Germinal center (tissue), 1 donor: ENCODE measurements at places on chromosomes 4 and X.

- DNase-seq: no peak
These were observed 10.5 kb downstream of the LGI2 start for GRCh38 chr4:25020236-25020635.

GRCh38 chr4:182307746-182308145, 64.5 kb downstream of the TENM3 start:
- no peak for DNase-seq

DNA sequence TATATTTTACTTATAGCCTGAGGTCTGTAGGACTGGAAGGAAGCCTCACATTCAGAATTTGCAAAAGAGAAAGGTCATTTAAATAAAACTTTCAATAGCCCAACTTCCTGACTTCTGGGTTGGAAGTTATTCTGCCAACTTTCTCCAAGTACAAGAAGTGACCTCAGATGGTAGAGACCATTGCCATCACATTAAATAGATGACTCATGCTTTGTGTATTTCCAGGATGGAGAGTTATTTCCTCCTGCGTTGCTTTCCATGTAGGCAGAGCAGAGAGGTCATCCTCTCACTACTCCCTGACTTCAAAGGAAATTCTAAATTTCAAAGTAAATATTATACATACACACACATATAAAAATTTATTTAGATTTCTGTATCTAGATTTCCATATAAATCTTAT, 73.0 kb upstream of the NR3C2 start:
- DNase-seq: no peak

DNA sequence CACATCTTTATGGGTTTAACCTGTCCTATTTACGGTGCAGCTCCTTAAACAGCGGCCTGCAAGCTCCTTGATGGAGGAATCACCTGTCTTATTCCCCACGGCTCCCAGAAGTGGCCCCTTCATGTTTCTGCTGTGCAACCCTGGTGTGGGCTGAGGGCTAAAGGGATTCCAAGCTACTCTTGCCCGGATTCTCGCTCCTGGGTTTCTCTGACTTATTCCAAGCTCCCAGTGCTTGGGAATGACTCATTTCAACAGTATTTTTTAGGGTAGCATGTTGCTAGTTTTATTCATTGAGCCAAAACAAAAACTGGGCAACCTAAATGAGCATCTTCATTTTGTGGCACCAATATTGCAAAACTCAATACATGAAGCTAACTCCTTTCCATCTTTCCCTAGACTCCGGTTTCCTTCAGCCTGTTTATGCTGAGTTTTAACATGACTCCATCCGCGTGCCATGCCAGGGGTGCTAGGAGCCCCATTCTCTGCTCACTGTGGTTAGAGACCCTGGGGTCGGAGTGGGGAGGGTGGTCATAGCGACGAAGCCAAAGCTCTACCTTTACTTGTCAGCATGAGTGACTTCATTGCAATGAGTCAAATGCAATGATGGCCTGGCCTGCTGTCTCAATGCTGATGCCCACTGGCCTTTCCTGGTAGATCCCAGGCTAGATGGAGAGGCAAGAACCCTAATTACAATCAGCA, 349.7 kb downstream of the NR3C2 start:
- no peak for DNase-seq

DNA sequence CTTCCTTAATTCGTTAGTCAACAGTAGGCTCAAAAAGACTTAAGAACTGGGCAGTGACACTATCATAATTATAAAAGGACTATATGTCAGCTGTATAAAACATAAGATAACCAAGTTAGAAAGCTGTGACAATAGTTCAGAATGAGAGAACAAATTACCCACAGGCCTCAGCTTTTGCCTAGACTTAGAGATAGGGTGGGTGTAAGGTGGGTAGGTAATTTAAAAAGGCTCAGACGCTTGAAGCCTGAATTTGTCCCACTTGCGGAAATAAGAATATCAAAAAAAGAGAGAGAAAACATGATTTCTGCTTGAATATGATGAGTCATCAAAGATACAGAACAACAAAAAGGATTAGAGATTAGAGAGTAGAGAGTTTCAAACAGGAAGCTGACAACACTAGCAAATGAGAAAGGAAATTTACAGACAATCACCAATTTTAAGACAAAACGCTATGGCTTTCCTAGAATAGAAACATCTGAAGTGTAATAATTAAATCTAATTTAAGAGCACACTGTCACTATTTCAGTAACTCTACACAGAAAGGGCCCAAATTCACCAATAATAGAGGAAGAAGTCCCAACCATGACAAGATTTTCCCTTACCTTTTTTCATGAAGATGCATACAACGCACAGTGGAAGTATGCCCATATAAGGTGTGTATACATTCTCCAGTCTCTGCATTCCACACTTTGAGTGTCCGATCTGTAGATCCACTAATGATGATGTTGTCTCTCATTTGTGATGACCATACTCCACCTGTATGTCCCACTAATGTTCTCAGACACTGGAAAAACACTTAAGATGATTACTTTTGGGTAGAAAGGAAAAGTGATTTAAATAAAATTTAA, 208.1 kb downstream of the FBXW7 start:
- no peak for DNase-seq

DNA sequence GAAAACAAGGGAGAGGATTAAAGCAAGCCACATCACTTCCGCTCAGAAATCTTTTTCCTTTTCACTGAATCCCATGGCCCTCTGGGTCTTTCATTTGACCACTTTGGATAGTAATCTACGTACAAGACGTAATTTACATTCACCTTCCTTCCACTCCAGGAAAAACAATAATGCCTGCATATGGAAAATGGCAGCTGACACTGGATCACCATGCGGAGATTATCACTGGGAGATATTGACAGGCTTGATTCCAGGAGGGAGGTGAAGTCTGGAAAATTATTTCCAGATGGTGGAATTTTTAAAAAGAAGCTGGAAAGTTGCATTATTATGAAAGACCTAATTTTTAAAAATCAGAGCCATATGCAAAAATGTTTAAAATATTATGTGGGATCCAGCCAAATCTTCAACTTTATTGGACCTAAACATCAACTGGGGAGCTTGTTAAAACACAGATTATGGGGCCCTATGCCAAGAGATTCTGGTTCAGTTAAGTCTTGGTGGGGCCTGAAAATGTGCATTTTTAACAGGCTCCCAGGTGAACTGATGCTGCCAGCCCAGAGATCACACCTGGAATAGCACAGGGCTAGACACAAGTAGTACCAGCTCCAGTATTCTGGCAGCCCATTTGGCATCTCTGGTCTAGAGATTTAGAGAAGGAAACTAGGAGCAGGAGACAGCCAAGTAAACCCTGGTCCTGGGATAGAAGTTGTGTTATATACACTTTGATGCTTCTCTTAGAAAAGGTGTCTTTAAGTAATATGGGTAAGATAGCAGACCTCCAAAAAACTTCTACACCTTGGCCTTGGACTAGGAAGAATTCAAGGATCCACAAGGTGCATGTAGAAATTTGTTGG, 290.3 kb upstream of the LDB2 start:
- no peak for DNase-seq

DNA sequence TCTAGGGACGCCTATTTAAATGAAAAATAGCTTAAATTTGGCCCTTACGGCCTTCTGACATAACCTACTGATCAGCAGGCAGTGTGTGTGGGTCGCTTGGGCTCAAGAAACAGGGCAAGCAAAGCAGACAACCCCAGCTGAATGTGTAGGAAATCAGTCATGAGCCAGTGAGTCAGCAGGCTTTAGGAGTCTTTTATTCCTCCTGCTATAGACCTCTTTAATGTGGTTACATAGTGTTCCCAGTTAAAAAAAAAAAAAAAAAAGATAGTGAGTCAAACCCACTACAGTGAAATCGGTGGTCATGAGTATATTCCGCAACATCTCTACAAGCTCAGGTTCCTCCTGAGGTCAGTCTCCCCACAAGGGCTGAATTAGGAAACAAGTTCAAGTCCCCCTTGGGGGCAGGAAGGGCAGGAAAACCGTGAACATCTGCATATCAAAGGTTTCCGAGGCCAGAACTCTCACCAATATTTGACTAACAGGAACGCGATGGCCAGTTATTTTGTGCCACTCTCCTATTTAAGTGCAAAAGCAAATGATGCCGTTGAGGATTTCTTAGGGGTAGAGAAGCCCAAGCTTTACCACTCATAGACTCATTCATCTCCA, 32.7 kb downstream of the ACSL1 start:
- no peak for DNase-seq

- DNase-seq: no peak
These were observed 3.5 kb downstream of the AFM start for GRCh38 chr4:73485085-73485484.

- no peak for DNase-seq
These were observed 107.6 kb downstream of the LARP1B start for GRCh38 chr4:128168701-128169100.

- DNase-seq: no peak
These were observed 15.9 kb upstream of the STS start for GRCh38 chrX:7131621-7132020.

DNA sequence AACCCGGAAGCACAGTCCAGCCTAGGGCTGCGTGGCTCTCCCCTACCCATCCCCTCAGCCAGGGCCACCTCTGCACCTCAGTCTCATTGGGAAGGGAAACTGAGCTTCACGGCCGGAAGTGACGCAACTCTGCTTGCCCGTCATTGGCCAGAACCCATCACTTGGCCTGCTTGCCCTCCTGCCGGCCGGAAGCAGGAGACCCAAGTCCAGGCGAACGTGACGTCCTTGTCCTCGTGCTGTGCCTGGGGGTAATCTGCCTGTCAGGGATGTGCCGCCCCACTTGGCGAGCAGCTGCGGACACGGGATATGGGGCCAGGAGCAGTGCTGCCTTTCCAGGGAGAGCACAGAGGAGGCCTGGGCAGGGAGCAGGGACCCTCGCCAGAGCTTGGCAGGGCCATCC, 31.2 kb downstream of the ZFYVE28 start:
- DNase-seq: no peak

- DNase-seq: no peak
These were observed 583.3 kb upstream of the TENM3 start for GRCh38 chr4:181659876-181660275.

- DNase-seq: no peak
These were observed 92.9 kb upstream of the TNIP3 start for GRCh38 chr4:121256887-121257466.

- no peak for DNase-seq
These were observed 110.3 kb downstream of the AREG start for GRCh38 chr4:74555231-74555630.

DNA sequence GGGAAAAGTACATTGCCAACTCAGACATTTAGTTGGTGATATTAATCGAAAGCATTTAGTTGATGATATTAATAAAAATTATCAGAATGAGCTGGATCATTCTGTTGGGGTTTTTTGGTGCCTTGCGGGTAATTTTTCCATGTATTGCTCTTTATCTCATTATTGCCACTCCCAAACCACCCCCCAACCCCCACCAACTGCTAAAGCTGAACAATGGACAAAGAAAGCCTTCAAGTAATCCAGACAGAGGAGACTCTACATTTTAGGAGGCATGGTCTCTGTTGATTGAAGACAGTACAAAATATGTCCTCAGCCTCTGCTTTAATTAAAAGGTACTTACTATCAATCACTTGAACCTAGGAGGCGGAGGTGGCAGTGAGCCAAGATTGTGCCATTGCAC, 22.5 kb downstream of the PDK3 start:
- no peak for DNase-seq

GRCh38 chr4:1603413-1604135, 80.5 kb downstream of the FAM53A start:
- no peak for DNase-seq

DNA sequence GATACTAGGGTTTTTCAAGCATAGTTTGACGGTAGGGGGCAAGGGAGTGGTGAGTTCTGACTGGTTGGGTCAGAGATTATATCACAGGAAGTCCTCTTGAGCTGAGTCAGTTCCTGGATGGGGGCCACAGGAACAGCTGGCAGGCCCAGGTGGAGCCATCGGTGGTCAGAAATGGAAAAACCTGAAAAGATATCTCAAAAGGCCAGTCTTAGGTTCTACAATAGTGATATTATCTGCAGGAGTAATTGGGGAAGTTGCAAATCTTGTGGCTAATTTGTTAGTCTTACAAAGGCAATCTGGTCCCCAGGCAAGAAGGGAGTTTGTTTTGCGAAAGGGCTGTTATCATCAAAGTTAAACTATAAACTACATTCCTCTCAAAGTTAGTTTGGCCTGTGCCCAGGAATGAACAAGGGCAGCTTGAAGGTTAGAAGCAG, 159.3 kb downstream of the PTCHD1 start:
- DNase-seq: no peak

DNA sequence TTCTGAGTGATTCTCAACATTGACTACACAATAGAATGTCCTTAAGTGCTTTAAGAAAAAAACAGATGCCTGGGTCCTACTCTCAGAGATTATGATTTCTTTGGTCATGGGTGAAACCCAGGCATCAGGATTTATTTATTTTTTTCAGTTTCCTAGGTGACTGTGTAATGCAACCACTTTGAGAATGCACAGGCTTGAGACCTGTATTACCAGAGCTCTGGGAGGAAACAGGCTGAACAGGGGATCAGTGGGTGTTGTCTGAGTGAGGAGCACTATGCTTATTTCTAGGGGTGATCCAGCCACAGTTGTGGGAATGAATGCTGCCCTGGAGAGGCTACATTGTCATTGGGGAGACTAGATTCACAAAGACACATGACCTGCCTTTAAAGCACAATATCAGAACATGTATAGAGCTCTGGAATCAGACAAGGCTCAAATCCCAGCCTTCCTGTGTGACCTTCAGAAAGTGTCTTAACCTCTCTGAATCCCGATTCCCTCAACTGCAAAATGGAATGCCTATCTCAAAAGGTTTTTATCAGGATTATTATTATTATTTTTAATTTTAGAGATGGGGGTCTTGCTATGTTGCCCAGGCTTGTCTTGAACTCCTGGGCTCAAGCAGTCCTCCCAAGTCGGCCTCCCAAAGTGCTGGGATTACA, 61.6 kb upstream of the PRPS1 start:
- DNase-seq: no peak

GRCh38 chr4:4862665-4863482, 3.4 kb downstream of the MSX1 start:
- no peak for DNase-seq

GRCh38 chr4:98601708-98602107, 56.7 kb downstream of the TSPAN5 start:
- DNase-seq: no peak

DNA sequence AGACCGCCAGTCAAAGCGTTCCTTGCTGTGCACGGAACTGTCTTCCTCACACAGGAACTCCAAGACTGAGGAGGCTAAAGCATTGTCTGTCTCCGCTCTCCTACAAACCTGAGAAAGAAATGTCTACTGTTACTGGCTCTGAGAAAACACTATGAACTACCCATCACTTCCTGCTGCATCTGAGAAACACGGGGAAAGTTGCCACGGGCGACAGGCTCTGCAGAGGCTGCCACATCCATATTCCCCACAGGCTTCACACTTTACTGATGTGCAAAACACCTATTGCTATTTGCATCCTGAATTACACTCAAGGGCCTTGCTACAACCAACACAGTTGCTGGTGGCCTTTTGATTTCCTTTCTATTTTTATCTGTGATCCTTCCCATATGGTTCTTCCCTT, 59.0 kb downstream of the AFAP1 start:
- DNase-seq: no peak

GRCh38 chr4:170306208-170306607, 216.5 kb upstream of the AADAT start:
- no peak for DNase-seq
